ENCODE measurements at places on chromosomes 7 and 10. TPM values are rescaled to one million over a fixed set of nuclear protein-coding genes. Genes with fewer than 3 reads are reported as not detected.
A peak's percentile ranks its signal among the peaks of the same experiment; 100 is the strongest.

DNA sequence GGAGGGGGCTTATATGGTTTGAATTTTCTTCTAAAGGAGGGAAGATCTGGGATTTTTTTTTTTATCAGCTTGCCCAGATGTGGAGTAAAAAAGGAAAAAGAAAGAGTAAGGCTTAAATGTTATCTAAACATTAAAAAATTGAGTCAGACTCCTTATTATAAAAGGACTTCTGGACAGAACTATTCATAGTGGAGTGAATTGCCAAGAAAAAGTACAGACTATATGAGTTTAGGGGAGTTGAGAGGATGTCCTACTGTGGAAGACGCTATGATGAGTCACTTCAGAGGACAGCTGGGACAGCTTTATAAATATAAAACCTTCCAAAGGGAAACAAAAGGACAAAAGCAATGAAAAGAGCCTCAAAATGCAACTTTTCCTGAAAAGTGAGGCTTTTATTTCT lies 73.0 kb downstream of the TFPI2 start:
- DNase-seq: no peak

The RBP4 gene
- total RNA-seq: 5.8 TPM

DNA sequence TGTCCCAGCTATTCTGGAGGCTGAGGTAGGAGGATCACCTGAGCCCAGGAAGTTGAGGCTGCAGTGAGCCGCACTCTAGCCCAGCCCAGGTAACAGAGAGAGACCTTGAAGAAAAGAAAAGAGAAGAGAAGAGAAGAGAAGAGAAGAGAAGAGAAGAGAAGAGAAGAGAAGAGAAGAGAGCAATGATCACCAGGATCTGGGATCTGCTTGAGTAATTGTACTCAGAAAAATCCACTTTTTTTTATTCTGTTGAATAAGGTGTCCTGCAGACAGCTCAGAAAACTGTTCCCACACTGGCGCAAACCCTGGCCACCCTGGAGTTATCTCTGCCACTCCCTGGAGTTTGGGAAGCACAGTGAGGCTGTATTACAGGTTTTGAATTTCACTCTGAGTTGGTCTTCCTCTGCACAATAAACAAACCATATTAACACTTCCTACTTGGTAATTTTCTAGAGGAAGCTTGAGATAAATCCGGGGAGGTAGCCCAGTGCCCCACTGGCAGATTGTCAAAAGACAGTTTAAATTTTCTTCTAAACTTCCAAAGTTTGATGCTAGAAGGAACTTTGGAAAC lies 9.6 kb upstream of the OAT start:
- DNase-seq: no peak

DNA sequence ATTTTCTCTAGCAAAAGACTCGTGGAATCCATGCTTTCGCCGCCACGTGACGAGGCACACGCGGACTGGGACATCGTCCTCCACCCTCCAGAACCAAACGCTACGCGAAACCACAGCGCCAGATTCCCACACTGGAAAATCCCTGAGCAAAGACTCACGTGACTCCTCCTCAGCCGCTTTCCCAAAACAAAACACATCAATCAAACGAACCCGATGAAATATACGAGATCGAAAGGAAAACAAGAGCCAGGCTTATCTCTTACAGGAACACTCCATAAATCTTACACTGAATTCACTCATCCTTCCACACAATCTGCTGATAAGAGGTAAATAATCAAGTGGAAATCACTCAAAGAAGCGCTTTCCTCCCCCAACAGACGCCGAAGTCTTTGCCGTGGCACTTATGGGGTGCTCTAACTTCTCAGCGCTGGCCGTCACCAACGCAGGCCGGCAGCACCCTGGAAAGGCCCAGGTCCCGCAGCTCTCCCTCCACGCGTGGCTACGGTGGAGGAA lies 23.8 kb downstream of the DIP2C start:
- DNase-seq: peak; percentile 71

- DNase-seq: peak; percentile 50
Measured at GRCh38 chr7:116630357-116630756, 41.6 kb upstream of the MET start.

DNA sequence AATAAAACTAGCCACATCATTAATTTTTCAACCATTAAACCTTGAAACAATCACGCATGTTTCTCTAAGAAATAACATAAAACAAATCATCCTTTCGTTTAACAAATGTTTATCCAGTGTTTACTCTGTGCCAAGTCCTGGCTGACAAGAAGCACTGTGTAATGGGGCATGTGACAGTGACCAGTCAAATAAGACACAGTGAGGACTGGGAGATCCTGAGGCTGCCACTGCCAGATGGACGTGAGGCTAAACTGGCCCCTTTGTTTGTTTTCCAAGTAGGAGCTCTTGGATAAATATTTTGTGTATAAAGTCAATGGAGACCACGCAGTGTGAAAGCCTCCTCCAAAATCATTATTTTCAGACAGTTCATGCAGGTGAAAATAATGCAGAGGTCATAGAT lies 626.2 kb downstream of the SUGCT start:
- peak; percentile 29 for DNase-seq

The TLX1 gene
- total RNA-seq: not detected

Measured in renal cortical epithelial cell (primary cell).